ENCODE measurements at places on chromosomes 3 and 15.

DNA sequence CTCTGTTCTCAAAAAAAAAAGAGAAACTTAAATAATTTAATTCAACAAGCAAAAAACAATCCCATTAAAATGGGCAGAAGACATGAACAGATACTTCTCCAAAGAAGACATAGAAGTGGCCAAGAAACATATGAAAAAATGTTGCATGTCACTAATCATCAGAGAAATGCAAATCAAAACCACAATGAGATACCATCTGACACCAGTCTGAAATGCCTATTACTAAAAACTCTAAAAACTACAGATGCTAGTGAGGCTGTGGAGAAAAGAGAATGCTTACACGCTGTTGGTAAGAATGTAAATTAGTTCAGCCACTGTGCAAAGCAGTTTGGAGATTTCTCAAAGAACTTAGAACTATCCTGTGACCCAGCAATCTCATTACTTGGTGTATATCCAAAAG is 382.9 kb downstream of the OTOL1 start:
- no peak for DNase-seq

GRCh38 chr3:37435572-37435971 is 261.2 kb upstream of the LRRFIP2 start:
- DNase-seq = no peak

DNA sequence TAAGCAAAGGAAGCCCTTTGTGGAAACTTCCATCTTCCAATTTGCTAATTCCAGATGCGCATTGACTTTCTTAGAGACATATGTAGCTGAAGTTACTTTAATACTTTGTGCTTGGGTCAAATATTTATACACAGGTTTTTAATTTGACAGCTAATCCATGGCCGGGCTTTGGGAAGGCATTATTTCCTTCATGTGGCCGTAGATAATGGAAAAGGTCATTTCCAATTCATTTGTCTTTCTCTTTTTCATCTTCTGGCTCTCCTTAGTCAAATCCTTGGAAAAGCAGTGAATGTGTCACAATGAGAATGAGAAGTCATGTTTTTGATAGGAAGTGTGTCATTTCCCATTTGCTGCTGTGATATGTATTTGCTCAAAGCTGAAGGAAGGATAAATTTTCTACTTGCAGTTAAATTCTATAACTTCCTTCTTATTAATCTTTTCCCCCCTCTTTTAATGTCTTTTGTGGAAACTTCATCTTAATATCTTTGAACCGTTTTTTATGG is 323.3 kb downstream of the CLSTN2 start:
- no peak for DNase-seq

DNA sequence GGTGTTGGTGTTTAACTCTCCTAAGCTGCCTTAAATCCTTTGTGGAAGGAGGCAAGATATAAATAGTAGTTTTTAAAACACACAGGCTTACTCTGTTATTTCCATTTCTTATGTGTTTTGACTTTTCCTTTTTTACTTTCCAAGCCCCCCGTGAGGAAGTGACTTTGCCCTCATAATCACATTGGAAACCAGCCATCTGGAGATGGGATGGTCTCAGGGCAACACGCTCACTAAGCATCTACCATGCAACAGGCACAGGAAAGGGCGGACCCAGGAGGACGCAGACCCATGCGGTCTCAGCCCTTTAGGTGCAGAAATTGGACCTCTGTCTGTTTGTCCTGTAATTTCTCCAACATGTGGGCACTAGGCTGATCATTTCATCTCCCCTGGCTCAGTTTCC is 115.7 kb downstream of the PDZRN3 start:
- no peak for DNase-seq

DNA sequence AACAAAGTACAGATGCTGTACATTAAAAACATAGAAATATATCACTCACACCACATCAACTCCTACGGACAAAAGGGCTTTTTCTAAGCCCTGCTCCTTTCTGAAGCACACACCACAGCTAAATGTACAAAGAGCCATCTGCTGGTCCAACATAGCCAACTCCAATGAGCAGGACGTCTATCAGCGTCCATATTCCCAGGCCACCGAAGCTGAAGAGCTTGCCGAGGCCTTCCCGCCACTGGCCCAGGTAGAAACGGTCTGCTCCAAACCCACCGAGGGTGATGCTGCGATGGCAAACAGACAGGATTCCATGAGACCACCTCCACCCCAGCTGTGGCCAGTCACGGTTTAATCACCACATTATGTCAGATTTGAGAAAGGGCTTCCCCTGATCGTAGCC is 9.8 kb downstream of the TM2D3 start:
- no peak for DNase-seq

GRCh38 chr3:82129221-82129801 is 367.9 kb upstream of the GBE1 start:
- no peak for DNase-seq

All from activated naive CD4-positive, alpha-beta T cell treated with Interleukin-2 at 50 U/mL for 16 hours (primary cell).